Endodermal cell (in vitro differentiated cells): ENCODE measurements at places on chromosomes 1 and 21. TPM values are rescaled to one million over a fixed set of nuclear protein-coding genes. Genes with fewer than 3 reads are reported as not detected.

SYNC gene
- total RNA-seq: 0.18 and 0.47 TPM in 2 replicates

TSPAN1 gene
- not detected in 2 replicates for total RNA-seq

SUSD4 gene
- total RNA-seq: 0.53 to 0.99 TPM (median 0.58 TPM) in 3 replicates

PRR9 gene
- not detected in 3 replicates for total RNA-seq

SLC22A15 gene
- 14.1 and 15.6 TPM in 2 replicates for total RNA-seq

RNU11 gene
- not detected in 2 replicates for total RNA-seq

OLFML3 gene
- total RNA-seq: 1.9 to 5.1 TPM (median 4.3 TPM) in 3 replicates

ST6GALNAC5 gene
- 9.1 and 11.2 TPM in 2 replicates for total RNA-seq

ARL8A gene
- total RNA-seq: 79.5 to 91.4 TPM (median 82.0 TPM) in 3 replicates

FMO1 gene
- not detected in 2 replicates for total RNA-seq

LYPD8 gene
- total RNA-seq: not detected in 3 replicates

NTNG1 gene
- 0.84 to 2.5 TPM (median 2.1 TPM) in 3 replicates for total RNA-seq

UBASH3A gene
- not detected in 2 replicates for total RNA-seq

EXTL2 gene
- 40.6 and 41.4 TPM in 2 replicates for total RNA-seq

HTR6 gene
- total RNA-seq: 0.18 and 0.31 TPM in 2 replicates

C1orf198 gene
- 33.9 to 44.8 TPM (median 44.5 TPM) in 3 replicates for total RNA-seq

BRWD1 gene
- 53.4 and 64.7 TPM in 2 replicates for total RNA-seq

DISC1 gene
- 3.8 to 9.3 TPM (median 8.0 TPM) in 3 replicates for total RNA-seq

YRDC gene
- total RNA-seq: 21.0 and 21.8 TPM in 2 replicates

NUDT4B gene
- 0.56 and 1.5 TPM in 2 replicates for total RNA-seq

TFAP2E gene
- 0.43 and 0.66 TPM in 2 replicates for total RNA-seq

PGLYRP3 gene
- total RNA-seq: not detected in 3 replicates

TP73 gene
- total RNA-seq: 3.5 to 4.8 TPM (median 4.7 TPM) in 3 replicates

PCSK9 gene
- total RNA-seq: 59.9 and 60.0 TPM in 2 replicates

PGBD5 gene
- total RNA-seq: 0.84 to 1.3 TPM (median 1.2 TPM) in 3 replicates

FCGR3A gene
- not detected in 2 replicates for total RNA-seq

PRAMEF15 gene
- total RNA-seq: not detected in 3 replicates

ZNF695 gene
- total RNA-seq: 16.0 to 25.2 TPM (median 22.6 TPM) in 3 replicates

TDRD5 gene
- total RNA-seq: 0.18 and 0.29 TPM in 2 replicates

OR10Z1 gene
- total RNA-seq: not detected in 2 replicates

CD1B gene
- total RNA-seq: not detected in 2 replicates

FCRLA gene
- total RNA-seq: not detected in 2 replicates

LY9 gene
- total RNA-seq: not detected in 2 replicates

OR2T10 gene
- total RNA-seq: not detected in 2 replicates

MRPL39 gene
- total RNA-seq: 46.3 and 50.2 TPM in 2 replicates

RHD gene
- not detected in 2 replicates for total RNA-seq

MAN1C1 gene
- 2.2 to 2.8 TPM (median 2.7 TPM) in 3 replicates for total RNA-seq

PM20D1 gene
- total RNA-seq: not detected in 2 replicates

UTS2 gene
- 0.59 TPM in 1 of 3 replicates, not detected in the others for total RNA-seq

SHISAL2A gene
- 4.5 and 5.3 TPM in 2 replicates for total RNA-seq

BRINP3 gene
- total RNA-seq: not detected in 3 replicates

REN gene
- total RNA-seq: not detected in 2 replicates

A3GALT2 gene
- not detected in 2 replicates for total RNA-seq

FLG2 gene
- total RNA-seq: not detected in 2 replicates

PPM1J gene
- total RNA-seq: 3.1 TPM in 2 replicates

CD247 gene
- 0.55 and 0.61 TPM in 2 replicates for total RNA-seq

RXRG gene
- 9.8 and 13.1 TPM in 2 replicates for total RNA-seq

GNG4 gene
- total RNA-seq: 13.5 and 16.5 TPM in 2 replicates

TPTE gene
- total RNA-seq: not detected in 2 replicates

OR6N1 gene
- not detected in 2 replicates for total RNA-seq

LIPI gene
- total RNA-seq: not detected in 2 replicates

FCRL2 gene
- not detected in 2 replicates for total RNA-seq

DCST1 gene
- total RNA-seq: not detected in 2 replicates

RXFP4 gene
- total RNA-seq: not detected in 3 replicates

COL11A1 gene
- total RNA-seq: 6.7 and 8.2 TPM in 2 replicates

SRM gene
- 107 and 120 TPM in 2 replicates for total RNA-seq

HEYL gene
- 1.3 to 1.9 TPM (median 1.5 TPM) in 3 replicates for total RNA-seq

MYOG gene
- 0.16 TPM in 1 of 2 replicates, not detected in the other for total RNA-seq

TMEM51 gene
- total RNA-seq: 10.2 and 12.1 TPM in 2 replicates
